ENCODE measurements at places on chromosomes 1 and 21.

- no peak for DNase-seq
These were observed 239.0 kb downstream of the LMX1A start for GRCh38 chr1:165117482-165117881.

GRCh38 chr1:24392604-24392946 lies 21.0 kb downstream of the STPG1 start:
- no peak for DNase-seq

- no peak for DNase-seq
These were observed 2.1 kb upstream of the S100A11 start for GRCh38 chr1:152038871-152039270.

- no peak for DNase-seq
These were observed 25.5 kb upstream of the ITPKB start for GRCh38 chr1:226764533-226764932.

DNA sequence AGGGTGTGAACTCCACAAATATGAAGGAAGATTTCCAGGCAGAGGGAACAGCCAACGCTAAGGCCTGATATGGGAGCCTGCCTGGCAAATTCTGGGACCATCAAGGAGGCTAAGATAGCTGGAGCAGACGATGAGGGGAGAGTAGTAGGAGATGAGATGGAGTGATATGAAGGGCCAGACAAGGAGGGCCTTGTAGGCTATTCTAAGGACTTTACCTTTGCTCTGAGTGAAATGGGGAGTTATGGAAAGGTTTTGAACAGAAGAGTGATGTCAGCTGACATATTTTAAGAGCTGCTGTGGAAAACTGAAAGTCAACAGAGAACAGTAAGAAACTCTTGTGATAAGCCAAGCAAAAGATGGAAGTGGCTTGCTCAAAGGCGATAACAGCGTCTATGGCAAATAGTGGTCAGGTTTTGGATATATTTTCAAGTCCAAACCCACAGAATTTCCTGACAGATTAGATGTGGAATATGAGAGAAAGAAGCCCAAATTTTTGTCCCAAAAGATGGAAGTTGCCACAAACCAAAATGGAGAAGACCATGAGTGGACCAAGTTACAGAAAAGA lies 2.1 kb upstream of the TP53BP2 start:
- no peak for DNase-seq

GRCh38 chr1:222967466-222968240 lies 152.8 kb downstream of the DISP1 start:
- no peak for DNase-seq

GRCh38 chr1:212712451-212713303 lies 13.0 kb upstream of the BATF3 start:
- DNase-seq: no peak

GRCh38 chr1:56967900-56968832 lies 2.4 kb upstream of the C8B start:
- no peak for DNase-seq

GRCh38 chr1:243798726-243799125 lies 51.3 kb downstream of the AKT3 start:
- DNase-seq: no peak

GRCh38 chr21:19864476-19864875 lies 1133.7 kb upstream of the NCAM2 start:
- DNase-seq: no peak

DNA sequence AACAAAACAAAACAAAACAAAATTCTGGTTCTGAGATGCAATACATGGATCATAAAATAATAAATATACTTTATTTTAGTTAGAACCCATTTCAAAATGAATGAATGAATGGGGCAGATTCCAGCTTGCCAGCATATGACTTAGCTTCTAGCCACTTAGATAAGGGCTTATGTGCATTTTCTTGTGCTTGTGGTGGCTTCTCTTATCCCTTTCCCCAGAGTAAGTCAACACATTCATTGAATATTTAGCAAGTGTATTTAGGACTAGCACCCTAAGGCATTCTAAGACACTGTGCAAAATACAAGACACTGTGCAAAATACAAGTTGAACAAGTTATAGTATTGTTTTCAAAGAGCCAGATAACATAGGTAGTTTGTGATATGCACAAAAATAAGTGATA lies 4.7 kb downstream of the ADIPOR1 start:
- no peak for DNase-seq

GRCh38 chr1:52511439-52511838 lies 41.5 kb downstream of the TUT4 start:
- DNase-seq: no peak

DNA sequence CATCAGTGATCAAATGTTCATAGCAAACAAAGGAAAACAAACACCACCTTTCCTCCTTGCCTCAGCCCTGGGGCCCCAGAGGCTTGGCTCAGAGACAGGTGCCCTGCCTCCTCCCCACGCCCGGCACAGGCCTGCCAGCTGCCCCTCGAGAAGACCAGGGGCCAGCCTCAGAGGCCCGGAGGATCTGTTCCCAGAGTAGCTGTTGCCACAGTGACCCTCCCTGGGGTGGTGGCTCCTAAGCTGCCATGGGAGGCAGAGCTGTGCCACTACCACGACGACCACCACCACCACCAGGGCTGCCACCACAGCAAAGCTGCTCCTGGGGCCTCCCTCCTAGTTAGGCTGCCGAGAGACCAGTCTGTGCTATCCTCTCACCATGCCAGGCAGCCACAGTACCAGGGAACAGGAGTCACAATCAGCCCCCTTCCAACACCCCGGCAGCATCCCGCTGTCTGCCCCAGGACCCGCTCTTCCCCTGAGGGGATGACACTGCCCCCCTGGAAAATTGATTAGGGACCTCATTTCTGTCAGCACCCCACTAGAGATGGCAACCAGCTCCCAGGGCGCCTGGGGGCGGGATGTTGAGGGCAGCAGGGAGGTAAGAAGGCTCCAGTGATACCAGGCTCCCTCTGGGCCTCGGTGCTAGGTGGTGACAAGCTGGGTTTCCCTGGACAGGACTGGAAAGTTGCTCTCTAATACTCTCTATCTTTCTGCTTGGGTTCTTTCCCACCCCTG lies 30.5 kb downstream of the KCNC4 start:
- DNase-seq: no peak

DNA sequence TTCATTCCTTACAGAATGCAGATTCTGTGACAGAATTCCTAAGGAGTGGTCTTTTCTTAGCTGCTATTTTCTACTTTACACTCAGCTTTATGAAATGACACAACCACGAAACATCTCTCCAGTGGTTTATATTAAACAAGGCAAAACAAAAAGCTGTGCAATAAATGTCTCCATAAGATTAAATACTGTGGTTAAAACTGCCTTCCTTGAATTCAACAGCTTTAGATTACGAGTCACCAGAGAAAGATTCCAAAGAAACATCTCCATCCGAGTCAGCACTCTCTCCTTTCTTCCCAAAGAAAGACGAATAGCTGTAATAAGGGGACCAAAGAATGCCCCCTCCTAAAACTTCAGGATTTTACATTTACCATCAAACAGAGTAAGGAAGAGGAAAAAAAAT lies 4.6 kb upstream of the C1orf87 start:
- DNase-seq: no peak

- DNase-seq: no peak
These were observed 81.9 kb downstream of the SPATA17 start for GRCh38 chr1:217712925-217713597.

DNA sequence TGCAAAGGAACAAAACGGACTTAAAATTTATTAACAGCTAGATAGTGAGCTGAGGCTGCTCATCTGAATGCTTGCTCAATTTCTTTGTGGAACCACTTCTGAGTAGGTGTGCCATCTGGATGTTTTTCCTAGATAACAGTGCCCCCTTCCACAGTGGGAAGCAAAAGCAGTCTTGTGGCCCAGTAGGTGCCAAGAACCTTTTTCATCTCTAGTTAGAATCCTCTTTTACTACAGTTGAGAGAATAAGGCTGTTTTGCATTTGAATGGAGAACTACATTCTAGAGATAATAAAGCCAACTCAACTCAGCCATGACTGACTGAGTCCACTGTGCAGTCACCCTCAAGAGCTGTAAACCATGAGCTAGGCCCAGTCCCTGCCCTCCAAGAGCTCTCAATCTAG lies 13.3 kb downstream of the F3 start:
- no peak for DNase-seq

- DNase-seq: no peak
These were observed 26.6 kb downstream of the PROK1 start for GRCh38 chr1:110477445-110477957.

DNA sequence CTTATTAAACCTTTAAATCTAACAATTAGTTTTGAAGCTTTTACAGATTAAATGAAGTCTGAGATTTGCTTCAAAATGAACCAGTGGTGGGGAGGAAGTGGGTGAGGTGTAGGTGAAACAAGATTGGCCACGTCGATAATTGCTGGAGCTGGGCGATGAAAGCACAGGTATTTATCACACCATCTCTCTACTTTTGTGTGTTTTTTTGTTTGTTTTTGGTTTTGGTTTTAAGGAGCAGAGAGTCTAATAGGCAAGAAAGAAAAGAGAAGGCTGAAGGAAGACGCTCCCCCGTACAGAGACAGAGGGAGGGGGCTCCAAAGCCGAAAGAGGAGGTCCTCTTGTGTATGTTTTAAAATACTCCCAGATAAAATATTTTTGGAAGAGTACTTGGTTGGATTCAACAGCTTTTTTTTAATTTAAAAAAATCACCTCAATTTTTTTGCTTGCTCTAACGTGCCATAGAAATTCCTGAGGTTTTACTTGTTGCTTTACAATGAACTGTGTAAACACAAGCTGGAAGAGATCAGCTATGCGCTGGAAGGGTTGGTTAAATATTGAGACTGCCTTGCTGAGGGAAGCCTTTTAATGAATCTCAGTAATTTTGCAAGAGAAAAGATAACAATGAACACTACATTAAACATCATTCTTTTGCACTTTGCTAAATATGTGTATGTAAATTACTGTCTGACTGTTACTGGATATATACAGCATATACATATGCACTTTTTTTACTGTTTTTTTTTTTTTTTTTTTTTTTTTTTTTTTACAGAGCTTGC lies 6.7 kb upstream of the LGALS8 start:
- DNase-seq: no peak

DNA sequence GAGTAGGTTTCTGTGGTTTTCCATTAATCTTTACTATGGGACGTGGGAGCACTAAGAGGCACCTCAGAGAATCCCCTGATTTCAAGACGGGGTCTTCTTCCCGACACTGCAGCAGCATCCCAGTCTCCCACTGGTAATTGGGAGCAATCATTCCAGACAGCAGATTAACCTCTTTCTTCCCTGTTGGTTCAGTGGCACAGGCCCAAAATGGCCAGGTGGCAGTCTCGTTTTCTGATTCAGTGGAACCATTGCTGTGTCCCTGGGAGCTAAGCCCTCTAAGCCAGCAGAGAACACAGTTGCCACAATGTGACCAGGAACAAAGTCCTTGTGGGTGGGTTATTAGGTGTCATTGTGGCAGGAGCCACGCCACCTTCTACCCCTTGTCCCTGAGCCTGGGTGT lies 342.1 kb downstream of the MATN1 start:
- no peak for DNase-seq

GRCh38 chr1:228141226-228142044 lies 1.4 kb downstream of the GUK1 start:
- DNase-seq: peak; percentile 51

DNA sequence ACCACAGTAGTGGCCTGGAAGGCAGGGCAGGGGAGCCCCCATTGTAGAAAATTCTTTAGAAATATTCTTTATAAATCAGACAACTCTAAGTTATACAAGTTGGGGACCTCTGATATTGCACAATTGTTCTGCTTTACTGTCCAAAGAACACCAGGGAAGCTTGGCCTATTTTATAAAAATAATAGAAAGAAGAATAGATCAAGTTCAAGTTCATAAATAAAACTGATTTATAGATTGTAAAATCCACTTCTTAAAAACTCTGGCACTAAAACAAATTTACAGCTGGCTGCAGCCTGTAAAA lies 55.0 kb upstream of the GALNT2 start:
- DNase-seq: no peak

GRCh38 chr1:167401260-167401873 lies 117.0 kb downstream of the CD247 start:
- no peak for DNase-seq

DNA sequence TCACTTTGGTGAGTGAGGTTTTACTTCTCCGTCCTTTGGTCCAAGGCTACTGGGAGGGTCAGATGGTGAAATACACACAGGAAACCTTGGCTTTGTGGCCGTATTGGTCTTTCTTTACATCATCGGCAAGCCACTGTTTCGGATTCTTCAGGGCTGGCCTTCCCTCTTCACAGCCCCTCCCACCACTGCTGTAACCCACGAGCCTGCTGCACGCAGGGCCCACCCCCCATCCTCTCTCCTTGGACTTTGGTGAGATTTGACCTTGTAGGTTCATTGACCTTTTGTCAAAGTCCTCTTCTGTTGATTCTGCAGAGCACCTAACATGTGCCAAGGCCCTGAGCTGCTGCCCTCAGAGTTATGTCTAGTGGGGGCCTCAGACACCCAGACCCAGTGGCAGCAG lies 328.6 kb downstream of the CAMTA1 start:
- DNase-seq: no peak

All from uterus (tissue), 4 donors.